ENCODE measurements at places on chromosomes 1 and 21.

DNA sequence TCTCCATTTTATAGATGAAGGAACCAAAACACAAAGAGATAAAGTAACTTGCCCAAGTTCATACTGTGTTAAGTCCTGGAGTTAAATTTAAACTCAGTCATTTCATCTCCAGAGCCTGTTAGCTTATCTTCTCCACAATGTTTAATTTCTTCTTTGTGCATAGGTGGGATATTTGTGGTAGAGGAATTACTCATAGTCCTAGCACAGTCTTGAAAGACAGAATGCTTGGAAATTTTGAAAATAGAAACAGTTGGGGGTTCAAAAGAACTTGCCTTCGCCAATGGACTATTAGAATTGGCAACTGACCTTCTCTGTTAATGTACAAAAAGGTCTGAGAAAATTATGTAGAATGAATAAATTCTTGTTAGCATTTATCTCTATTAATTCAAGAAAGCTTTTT is 832.0 kb upstream of the PRMT6 start:
- DNase-seq, result no peak

DNA sequence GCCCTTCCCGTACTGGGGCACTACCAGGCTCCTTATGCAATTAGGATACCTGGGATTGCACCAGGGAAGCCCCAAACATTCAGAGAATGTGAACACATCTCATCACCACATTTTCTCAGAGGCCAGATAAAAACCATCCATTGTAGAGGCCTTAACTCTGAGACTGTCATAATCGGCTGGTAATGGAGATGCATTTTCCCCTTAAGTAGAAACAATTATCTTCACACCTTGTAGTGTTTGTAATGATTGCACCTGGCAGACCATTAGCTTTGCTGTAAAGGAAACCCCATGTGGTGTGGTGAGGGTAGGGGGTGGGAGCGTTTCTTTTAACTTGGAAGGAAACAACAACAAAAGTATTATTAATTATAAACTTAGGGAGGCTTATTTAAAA is 90.0 kb upstream of the TLR5 start:
- no peak for DNase-seq

GRCh38 chr1:13929313-13929712 is 229.3 kb downstream of the PRDM2 start:
- no peak for DNase-seq

- DNase-seq, result no peak
Observed at GRCh38 chr1:42551180-42551579, 88.1 kb downstream of the CCDC30 start.

GRCh38 chr21:38990424-38990794 is 184.7 kb downstream of the ETS2 start:
- DNase-seq, result no peak

- DNase-seq, result no peak
Observed at GRCh38 chr1:210866532-210866931, 267.4 kb downstream of the KCNH1 start.

DNA sequence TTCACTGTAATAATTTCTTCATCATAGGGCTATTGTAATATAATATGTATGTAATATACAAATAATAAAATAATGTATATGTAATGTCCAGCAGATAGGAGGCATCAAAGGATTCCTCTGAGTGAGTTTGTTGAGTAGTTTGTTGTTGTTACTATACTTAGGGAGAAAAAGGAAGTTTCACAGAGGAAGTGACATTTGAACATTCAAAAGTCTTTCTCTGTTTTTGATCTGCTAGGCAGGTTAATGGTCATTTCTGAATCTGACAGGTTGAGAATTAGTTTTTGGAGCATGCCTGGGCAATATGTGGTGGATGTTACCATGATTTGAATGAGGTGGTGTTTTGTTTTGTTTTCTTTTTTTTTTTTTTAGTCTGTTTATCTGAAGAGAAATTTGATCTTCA is 102.1 kb downstream of the NRDC start:
- DNase-seq, result no peak

- DNase-seq, result no peak
Observed at GRCh38 chr1:184032930-184033418, 4.6 kb downstream of the COLGALT2 start.

GRCh38 chr1:21024918-21025317 is 151.8 kb downstream of the EIF4G3 start:
- no peak for DNase-seq

DNA sequence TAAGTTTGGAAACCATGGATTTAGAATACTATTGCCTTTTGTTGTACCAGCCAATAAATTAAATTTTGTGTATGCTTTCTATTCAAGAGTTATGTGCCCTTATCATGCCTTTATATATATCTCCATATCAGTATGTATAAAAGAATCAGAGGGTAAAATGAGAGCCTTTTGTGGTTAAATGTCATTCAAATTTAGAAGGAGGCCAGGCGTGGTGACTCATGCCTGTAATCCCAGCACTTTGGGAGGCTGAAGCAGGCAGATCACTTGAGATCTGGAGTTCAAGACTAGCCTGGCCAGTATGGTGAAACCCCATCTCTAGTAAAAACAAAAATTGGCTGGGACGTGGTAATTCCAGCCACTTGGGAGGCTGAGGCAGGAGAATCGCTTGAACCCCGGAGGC is 88.9 kb downstream of the XPR1 start:
- DNase-seq, result no peak

GRCh38 chr1:156402331-156403020 is 33.5 kb downstream of the RHBG start:
- no peak for DNase-seq

- DNase-seq, result no peak
Observed at GRCh38 chr1:40734882-40735628, 43.6 kb downstream of the NFYC start.

Measured in activated naive CD4-positive, alpha-beta T cell treated with Interleukin-2 at 50 U/mL for 16 hours (primary cell).